Progenitor cell of endocrine pancreas (in vitro differentiated cells): ENCODE measurements at places on chromosomes 6 and 20. TPM values are rescaled to one million over a fixed set of nuclear protein-coding genes. Genes with fewer than 3 reads are reported as not detected.
A peak's percentile ranks its signal among the peaks of the same experiment; 100 is the strongest.

Gene RTEL1
- total RNA-seq = 35.5 and 39.7 TPM in 2 replicates

Gene BMP5
- total RNA-seq = 0.91 and 1.7 TPM in 2 replicates

Gene C6orf15
- not detected in 2 replicates for total RNA-seq

Gene SEMG1
- not detected in 2 replicates for total RNA-seq

Gene OR2B3
- not detected in 2 replicates for total RNA-seq

Gene THBS2
- total RNA-seq = 0.04 TPM in 1 of 2 replicates, not detected in the other

- peaks cover 13% of the 10 kb centered on the region for H3K4me1 ChIP-seq
- no peak for DNase-seq
- H3K36me3 ChIP-seq = no peaks in the 10 kb centered on the region
- H3K27me3 ChIP-seq = no peaks in the 10 kb centered on the region
Measured at GRCh38 chr6:45378334-45378926, 696 bp upstream of the SUPT3H start.

DNA sequence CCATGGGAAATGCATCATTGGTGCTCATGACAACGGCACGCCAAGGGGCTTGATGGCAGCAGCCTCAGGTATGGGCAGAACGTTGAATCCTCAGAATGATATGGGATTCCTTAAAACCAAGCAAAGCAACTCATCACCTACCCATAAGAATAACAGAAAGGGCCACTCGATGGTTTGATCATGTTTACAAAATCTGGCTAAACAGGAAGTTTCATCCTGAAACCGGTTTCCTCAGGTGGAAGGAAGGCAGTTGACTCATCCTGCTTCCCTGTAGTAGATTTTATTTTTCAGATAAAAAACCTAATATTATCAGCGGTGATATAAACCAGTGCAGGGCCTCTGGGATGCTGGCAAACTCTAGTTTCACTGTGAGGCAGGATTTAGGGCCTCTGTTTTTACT, 136.9 kb upstream of the AGPAT4 start:
- peaks cover 10% of the 10 kb centered on the region for H3K4me1 ChIP-seq
- H3K27me3 ChIP-seq = peaks cover 5% of the 10 kb centered on the region
- no peak overlapping the region for H3K4me3 ChIP-seq
- no peak overlapping the region for H3K27ac ChIP-seq
- H3K36me3 ChIP-seq = no peaks in the 10 kb centered on the region
- DNase-seq = no peak

GRCh38 chr6:134166511-134167261, 114.3 kb upstream of the SLC2A12 start:
- H3K4me3 ChIP-seq = no peak overlapping the region
- DNase-seq = no peak
- peaks cover 24% of the 10 kb centered on the region for H3K36me3 ChIP-seq

DNA sequence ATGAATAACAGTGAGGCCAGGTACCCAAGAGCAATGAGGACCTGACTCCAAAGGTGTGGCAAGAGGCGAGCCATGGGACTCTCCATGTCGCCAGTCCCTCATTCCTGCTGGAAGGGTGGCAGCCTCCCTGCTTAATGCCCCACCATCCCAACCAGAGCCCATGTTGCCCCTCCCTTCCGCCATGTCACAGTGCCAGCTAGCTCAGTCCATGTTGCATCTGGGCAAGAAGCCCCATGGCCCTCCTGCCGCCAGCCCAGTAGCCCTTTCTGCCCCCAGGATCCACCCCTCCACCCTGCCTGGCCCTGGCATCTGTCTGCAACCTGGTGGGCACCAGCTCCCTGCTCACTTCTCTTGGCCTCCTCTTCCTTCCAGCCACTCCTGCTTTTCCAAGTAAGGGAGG, 6.0 kb upstream of the CPNE5 start:
- DNase-seq = no peak
- H3K4me3 ChIP-seq = no peak overlapping the region
- no peak overlapping the region for H3K27ac ChIP-seq
- H3K36me3 ChIP-seq = no peaks in the 10 kb centered on the region
- peaks cover 71% of the 10 kb centered on the region for H3K27me3 ChIP-seq

GRCh38 chr6:33589731-33590530, 9.9 kb upstream of the BAK1 start:
- H3K27ac ChIP-seq = peak overlapping the region; percentile 97
- peaks cover 26% of the 10 kb centered on the region for H3K4me1 ChIP-seq
- peak; percentile 64 for DNase-seq
- peaks cover 3% of the 10 kb centered on the region for H3K27me3 ChIP-seq
- no peaks in the 10 kb centered on the region for H3K36me3 ChIP-seq
- no peak overlapping the region for H3K4me3 ChIP-seq

- peaks cover 32% of the 10 kb centered on the region for H3K4me1 ChIP-seq
- H3K36me3 ChIP-seq = peaks cover 1% of the 10 kb centered on the region
- no peaks in the 10 kb centered on the region for H3K27me3 ChIP-seq
- H3K27ac ChIP-seq = no peak overlapping the region
Measured at GRCh38 chr20:8228315-8228714, 96.2 kb downstream of the PLCB1 start.

DNA sequence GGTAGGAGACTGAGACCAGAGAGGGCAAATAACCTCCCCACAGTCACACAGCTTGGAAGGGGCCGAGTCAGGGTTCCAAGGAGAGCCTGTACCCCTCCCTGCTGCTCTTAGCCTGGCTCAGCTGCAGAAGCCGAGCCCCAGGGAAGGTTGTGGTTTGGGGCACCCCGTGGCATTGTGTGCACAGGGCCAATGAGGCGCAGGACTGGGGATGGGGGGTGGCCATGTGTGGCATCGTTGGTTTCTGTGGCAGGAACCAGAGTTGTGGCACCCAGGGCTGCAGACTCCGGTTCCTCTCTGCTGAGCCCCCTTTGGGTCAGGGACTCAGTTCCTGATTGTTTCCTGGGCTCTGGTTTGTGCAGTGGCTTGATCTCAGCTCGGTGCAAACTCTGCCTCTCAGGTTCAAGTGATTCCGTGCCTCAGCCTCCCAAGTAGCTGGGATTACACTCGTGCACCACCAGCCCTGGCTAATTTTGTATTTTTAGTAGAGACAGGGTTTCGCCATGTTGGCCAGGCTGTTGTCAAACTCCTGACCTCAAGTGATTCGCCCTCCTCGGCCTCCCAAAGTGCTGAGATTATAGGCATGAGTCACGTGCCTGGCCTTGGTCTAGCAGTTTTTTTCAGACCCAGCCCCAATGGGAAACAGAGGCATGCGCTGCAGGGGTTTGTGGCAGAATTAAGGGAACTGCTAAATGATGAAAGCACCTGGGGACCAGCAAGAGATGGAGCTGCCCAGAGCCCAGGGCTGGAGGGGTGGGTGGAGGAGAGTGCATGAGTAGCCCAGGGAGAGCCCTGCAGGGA, 221.0 kb upstream of the SULF2 start:
- H3K36me3 ChIP-seq = no peaks in the 10 kb centered on the region
- peaks cover 4% of the 10 kb centered on the region for H3K27me3 ChIP-seq
- no peak for DNase-seq

DNA sequence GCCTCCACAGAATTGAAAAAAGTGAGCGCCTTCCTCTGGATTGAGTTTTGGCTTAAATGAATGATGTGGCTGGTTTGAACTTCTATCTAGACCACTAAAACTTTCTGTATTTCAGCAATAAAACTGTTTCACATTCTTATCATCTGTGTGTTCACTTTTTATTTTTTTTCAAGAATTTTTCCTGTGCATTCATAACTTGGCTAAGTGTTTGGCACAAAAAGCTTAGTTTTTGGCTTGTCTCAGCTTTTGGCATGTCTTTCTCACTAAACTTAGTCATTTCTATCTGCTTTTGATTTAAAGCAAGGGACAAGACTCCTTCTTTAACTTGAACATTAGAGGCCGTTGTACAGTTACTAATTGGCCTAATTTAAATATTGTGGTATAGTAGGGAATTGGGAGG, 1015.1 kb downstream of the EPHA7 start:
- H3K4me1 ChIP-seq = no peaks in the 10 kb centered on the region
- no peak overlapping the region for H3K4me3 ChIP-seq
- H3K27me3 ChIP-seq = no peaks in the 10 kb centered on the region
